MCF 10A (cell line): ENCODE measurements at places on chromosomes 12 and 14. TPM values are rescaled to one million over a fixed set of nuclear protein-coding genes. Genes with fewer than 3 reads are reported as not detected.

- no peak for DNase-seq
These were observed 24.7 kb upstream of the DYNC1H1 start for GRCh38 chr14:101939646-101940170.

- no peak for DNase-seq
These were observed 54.8 kb upstream of the TSPAN9 start for GRCh38 chr12:3022411-3022810.

DNA sequence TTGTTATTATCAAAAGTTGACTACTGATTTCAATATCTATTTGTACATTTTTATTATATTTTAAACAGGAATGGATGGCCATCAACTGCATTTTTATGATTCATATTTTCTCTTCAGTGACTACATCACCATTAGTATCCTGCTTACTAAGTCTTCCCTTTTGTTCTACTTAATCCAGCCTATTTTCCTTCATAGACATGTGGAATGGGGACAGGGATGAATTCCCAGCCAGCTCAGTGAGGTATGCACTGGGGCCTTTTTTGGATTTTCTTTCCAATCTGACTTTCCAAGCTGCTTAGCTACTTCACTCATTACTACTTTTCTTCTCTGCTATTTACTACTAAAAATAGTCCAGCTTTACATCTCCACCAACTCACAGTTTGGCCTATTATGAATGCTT lies 38.4 kb downstream of the AKAP6 start:
- no peak for DNase-seq

GRCh38 chr12:76813265-76813664 lies 49.4 kb downstream of the ZDHHC17 start:
- DNase-seq, result no peak

DNA sequence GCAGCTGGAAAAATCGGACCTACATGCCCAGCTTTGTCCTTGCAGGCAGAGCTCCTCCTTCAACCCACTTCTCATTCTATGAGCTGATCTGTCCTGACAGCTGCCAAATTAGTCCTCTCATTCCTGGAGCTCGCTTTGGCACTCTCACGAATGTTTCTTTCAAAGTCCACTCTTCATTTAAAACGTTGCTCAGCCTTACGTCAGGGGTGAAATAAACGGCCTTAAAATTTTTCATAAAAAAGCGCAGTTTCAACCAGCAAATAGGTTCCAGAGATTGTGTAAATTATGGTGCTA lies 120.9 kb upstream of the HIF1A start:
- no peak for DNase-seq

DNA sequence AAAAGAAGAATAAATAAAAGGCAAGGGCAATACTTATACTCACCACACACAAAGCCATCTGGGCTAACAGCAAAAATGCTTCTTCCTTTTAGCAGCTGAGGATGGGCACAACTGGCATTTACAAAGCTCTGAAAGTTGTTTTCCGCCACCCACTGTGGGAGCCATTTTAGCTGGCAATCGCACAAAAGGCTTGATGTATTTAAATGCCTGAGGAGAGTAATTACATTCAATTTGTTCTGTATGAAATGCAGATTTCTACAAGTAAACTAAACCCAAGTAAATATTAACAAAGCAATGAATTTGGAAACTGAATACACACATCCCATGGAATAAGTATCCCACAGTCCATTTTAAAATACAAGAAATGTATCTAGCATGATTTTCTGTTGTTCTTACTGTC lies 37.5 kb downstream of the LRIG3 start:
- DNase-seq, result no peak

- no peak for DNase-seq
These were observed 17.2 kb downstream of the BDKRB2 start for GRCh38 chr14:96221841-96222240.

DNA sequence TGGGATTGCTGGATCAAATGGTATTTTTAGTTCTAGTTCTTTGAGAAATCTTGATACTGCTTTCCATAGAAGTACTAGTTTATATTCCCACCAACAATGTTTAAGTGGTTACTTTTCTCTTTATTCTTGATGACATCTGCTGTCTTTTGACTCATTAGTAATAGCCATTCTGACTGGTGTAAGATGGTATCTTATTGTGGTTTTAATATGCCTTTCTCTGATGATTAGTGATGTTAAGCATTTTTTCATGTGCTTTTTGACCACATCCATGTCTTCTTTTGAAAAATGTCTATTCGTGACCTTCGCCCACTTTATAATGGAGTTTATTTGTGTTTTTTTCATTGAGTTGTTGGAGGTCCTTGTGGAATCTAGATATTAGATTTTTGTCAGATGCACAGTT lies 865.7 kb downstream of the SLC6A15 start:
- DNase-seq, result no peak

- DNase-seq, result no peak
These were observed 603 bp upstream of the LRR1 start for GRCh38 chr14:49598189-49598484.

The SIX1 gene
- total RNA-seq, result 0.29 and 0.33 TPM in 2 replicates

The MAP1LC3B2 gene
- 3.4 and 5.1 TPM in 2 replicates for total RNA-seq

The LRTM2 gene
- not detected in 2 replicates for total RNA-seq

The CYP46A1 gene
- total RNA-seq, result 0.20 and 0.30 TPM in 2 replicates
